ENCODE measurements at places on chromosomes 3 and 15.

DNA sequence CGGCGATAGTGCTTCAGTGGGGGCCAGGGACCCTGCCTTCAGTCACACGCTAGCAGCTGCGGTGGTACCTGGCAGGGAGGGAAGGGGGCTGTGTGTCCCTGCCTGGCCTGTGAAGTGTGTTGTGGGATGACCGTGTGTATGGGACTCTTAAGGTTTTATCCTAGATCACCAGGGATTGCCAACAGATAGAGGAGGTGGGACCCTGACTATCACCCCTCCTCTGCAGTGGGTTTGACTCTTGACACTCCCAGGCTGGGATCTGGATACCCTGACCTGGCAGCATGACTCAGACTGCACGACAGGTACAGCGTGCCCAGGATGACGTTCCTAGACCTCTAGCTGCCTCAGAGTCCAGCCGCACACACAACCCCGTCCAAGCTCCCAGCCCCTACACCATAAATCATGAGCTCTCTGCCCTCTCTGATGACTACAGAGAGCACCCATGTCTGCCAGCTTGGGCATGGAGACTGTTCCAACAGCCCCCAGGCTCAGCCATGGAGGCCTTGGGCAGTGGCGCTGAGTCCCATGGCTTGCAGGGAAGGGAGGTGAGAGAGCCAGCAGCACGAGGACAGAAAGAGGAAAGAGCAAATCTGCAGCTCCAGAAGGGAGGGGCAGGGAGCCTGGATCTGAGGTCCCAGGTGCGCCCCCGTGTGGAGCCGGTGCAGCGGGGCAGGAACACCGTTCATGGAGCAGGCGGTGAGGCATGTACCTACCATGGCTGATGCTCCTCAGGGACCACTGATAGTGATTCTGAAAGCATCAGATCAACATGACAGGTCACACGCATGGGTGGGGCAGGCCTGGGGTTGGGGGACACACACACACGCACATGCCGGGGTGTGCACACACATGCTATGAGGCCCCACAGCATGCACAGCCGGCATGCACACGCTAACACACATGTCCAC lies 71.0 kb downstream of the ADAMTS7 start:
- no peak for DNase-seq

DNA sequence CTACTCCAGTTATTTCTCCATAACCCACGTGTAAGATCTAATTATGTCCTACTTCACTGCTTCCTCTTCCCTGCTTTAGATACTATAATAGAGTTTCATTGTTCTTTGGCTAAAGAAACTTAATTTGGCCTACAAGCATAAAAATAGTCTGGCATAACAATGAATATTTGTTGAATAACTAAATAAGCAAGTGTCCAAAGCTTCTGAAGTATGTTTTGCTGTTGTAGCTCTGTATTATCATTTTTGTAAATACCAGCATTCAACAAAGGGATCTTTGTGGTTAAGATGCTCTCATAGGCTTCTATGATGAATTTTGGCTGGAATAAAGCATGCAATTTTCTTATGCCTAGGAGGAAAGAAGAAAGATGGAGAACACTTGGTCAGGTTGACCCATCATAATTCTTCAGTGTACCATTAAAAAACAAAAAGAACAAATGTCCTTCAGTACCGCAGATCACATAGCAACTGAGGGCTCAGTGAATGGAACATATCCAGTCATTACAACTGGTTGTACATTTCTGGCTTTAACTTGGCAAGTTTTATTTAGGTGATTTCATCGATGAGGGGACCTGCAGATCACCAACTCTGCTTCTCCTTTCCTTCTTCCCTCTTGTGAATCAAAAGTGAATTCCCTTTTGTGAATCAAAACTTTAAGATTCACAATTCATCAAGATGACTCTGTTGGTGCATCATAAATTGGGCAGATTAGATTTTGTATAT lies 465.9 kb upstream of the TGFBR2 start:
- no peak for DNase-seq

- DNase-seq: no peak
These were observed 87.0 kb downstream of the CFAP44 start for GRCh38 chr3:113354307-113354706.

GRCh38 chr3:194686414-194686815 lies 732 bp downstream of the FAM43A start:
- no peak for DNase-seq

DNA sequence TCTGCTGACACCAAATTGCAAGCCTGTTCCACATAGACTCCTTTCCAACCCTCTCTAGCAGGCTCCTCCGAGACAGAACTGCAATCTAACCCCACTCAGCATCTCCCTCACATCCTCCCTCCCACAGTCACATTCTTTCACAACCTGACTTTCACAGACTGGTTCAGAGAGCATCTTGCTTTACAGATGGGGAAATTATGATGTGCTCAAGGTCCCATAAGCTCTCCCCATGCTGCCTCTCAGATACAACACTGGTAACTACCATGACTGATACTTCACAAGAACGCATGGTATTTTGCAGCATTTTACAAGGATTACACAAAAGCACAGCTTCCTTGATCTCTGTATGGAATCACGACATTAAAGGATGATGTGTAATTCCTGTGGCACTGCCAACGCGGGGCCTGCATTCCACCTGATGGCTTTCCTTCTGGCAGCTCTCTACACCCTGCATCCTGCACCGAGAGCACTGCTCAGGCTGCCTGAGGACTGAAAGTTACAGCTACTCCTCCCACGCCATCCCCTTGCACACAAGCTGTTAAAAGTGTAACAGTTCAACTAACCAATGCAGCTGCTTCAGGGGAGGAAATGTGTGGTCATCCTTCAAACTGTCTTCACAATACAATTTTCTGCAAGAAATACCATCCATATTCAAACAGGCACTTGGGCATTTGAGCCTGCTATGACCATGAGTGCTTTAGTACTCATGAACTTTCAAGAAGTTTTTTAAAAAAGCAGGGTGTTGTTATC lies 27.6 kb downstream of the TBC1D2B start:
- DNase-seq: no peak

- no peak for DNase-seq
These were observed 529.2 kb downstream of the EPHB1 start for GRCh38 chr3:135324301-135324700.

Data from cortex of kidney (tissue), 1 donor.